NK-92 treated with Interleukin-12 subunit alpha and Interleukin-12 subunit beta, amount 100 ng/mL, for 24 hours (cell line): ENCODE measurements at places on chromosomes 5 and 9.

- DNase-seq = no peak
Observed at GRCh38 chr9:4555236-4555635, 65.0 kb downstream of the SLC1A1 start.

DNA sequence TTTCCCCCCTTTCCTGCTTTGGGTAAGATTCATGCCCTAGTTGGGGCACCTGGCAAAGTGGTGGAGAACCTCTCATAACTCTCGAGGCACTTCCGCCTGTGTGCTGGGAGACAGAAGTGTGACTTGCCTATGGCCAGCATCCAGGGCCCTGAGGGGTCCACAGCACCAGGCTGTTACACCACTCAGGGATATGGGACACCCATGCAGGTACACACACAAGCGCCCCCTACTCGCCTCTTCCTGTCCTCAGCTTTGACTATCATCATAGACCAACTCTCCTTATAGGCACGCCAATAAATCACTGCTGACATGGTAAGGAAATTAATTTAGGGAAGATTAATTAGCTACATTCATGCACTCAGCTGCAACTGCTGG lies 45.4 kb downstream of the SHB start:
- no peak for DNase-seq

DNA sequence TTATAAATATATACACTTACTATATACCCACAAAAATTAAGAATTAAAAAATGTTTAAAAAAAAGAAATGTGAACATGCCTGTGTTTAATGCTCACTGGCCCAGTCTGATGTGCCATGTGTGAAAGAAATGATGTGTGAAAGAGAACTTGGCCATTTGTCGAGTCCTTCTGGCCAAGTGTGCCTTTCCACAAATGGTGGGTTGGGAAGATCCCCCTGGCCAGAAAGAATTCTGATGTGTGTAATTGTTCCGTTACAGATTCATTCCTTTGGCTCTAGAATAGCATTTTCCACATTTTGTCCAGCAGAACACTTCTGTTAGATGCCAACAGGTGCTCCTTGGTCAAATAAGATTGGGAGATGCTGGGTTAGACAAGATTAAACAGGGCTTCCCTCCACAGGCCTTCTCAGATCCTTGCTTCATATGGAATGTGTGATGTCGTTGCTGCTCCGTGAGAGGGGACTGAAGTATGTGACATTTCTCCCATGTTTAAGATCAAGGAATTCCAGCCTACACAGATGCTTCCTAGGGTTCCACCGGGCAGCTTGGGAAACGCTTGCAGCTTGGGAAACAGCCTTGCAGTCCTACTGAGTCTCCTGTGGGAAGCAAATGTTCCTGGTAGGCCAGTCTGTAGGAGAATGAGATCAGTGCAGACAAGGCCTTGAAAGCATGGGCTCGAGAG lies 32.1 kb downstream of the GDNF start:
- no peak for DNase-seq

DNA sequence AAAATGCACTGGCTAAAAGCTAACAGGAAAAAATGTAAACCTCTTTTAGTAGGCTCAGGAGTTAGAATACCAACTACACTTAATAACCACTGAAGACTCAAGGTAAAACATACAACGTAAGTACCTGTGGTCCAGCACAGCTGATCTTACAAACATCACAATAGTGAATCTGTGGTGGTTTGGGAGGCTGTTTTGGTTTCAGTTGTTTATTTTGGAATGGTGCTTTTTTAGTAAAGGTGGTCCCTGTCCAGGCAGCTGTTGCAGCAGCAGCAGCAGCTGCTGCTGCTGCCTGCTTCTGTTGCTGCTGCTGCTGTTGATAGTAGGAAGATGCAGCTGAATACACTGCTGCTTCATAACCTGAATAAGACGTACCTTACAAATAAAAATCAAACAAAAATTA lies 37.9 kb downstream of the ZFR start:
- DNase-seq = no peak

GRCh38 chr5:71701407-71701806 lies 17.7 kb upstream of the CARTPT start:
- no peak for DNase-seq
